ENCODE measurements at places on chromosomes 11 and 22.

GRCh38 chr11:77966338-77966737 lies 28.1 kb downstream of the INTS4 start:
- no peak for DNase-seq

- no peak for DNase-seq
Measured at GRCh38 chr11:48169717-48170116, 46.9 kb upstream of the OR4B1 start.

GRCh38 chr11:67400942-67401494 lies 640 bp downstream of the PPP1CA start:
- DNase-seq: no peak

DNA sequence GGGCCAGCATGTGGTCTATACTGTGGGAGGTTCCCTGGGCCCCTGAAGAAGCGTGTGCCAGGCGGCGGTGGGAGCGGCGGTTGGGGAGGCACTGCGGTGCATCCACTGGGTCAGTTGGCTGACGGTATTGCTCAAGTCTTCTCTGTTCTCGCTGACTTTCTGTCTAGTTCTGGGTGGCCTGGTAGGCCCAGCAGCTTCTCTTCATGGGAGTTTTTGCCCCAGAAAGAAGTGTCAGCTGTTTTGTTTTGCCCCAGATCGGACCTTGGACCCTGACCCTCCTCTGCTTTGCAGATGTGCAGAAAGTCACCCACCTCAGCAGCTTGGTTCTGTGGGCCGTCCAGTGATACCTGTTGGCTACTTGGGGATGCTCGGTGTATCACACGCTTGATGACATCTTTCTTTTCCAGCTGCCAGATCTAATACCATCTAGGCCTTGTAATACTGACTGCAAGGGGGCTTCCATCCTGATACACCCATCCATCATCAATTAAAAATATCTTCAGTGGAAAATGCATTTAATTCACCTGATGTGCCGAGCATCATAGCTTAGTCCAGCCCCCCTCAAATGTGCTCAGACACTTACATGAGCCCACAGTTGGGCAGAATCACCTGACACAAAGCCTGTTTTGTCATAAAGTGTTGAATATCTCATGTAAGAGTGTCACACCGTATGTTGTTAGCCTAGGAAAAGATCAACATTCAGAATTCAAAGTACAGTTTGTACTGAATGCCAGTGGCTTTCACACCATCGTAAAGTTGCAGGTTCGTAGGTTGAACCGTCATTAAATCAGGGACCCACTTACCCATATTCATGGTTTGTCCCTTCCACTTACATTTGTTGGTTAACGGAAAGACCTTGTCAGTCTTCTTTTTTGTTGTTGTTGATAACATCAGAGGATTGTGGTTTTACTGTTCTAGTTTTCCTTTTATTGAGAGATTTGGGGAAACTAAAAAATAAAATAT lies 13.9 kb downstream of the ZBED4 start:
- DNase-seq: no peak

DNA sequence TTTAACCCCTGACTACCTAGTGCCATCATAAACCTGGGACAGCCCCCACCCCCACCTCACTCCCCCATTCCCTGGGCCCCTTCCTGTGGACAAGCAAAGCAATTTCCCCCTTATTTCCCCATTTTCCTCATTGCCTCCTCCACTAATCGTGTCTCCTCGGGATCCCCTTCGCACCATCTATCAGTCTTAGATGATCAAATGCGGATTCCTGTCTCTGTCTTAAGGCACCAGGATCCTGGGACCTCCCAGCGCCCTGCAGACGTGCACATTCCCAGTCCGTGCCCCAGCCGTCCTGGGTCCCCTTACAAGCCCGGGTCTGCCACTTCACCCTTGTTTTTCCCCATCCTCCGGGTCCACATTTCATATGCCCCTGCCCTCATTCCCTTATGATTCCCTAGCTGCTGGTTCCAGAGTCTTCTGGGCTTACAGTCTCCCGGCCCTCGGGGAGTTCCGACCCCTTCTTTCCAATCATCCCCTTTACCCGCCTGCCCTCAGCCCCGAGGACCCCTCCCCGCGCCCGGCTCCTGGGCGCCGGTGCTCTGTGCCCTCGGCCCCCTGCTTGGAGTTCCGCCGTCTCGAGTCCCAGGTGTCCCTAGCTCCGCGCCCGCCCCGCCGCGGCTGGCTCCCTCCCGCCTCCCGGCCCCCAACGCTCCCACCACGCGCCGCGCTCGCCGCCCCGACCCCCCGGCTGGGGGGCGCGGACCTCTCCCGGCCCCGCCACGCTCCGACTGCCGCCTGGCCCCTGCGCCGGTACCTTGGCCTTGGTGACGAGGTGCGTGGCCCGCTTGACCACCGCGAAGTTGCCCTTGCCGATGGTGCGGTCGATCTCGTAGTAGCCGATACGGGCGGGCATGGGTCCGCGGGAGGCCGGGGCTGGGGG lies 599 bp downstream of the SIK3 start:
- DNase-seq: no peak

- no peak for DNase-seq
Measured at GRCh38 chr11:19862091-19862490, 149.5 kb downstream of the NAV2 start.

GRCh38 chr11:131305005-131305404 lies 65.4 kb upstream of the NTM start:
- DNase-seq: no peak

DNA sequence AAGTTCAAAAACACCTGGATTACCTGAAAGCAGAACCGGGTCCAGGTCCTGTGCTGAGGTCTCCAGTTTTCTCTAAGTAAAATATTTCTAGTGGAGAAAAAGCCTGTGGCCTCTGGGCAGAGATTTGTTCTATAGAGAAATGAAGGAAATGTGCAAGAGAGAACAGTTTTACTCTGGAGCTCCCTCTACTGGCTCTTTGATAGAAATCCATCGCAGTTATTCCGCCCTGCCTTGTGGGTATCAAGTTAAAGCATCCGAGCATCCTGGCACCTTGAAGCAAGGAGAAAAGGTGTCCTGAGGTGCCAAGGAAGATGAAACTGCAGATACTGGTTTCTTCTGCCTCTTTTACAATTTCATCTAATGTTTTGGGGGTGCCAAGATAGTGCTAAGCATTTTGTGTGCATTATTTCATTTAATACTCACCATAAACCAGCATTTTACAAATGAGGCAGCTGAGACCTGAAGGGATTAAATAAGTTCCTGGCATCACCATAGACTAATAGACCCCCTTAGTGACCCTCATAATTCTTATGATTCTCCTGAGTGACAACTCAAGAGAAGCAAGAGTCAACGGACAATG lies 113.1 kb upstream of the HSD17B12 start:
- DNase-seq: no peak

DNA sequence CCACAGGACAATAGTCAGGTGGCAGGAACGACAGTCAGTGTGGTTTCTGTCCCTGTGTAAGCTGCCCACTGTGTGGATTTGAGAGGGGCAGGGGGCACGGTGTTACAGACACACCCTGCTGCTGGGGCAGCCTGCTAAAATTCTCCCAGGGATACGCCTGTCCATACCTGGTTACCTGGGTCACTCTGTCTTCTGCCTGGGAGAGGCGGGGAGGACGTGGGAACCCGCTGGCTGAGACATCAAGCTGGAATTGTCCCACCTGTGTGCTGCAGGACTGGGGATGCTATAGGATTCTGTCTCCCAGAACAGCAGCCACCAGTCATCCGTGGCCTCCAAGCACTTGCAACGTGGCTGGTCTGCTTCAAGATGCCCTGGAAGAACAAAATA lies 63.8 kb upstream of the LINC01488 start:
- DNase-seq: no peak

DNA sequence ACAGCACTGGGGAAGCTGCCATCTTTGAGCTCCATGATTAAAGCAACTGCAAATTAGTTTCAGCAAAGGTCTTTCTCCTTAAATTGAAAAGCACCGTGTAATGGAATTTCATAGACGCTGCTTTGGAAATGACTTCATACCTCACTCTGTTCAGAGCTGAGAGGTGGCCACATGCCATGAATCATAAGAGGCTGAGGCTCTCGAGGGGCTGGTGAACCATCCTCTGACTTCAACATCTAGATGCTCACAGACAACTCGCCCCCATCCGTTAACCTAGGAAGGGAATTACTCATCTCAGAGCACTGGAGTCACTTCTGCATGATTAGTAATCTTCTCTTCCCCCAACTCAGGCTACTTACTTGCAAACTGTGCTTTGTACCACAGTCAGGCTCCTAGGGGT lies 122.3 kb downstream of the RCN1 start:
- no peak for DNase-seq

- DNase-seq: no peak
Measured at GRCh38 chr11:117057727-117058126, 40.5 kb downstream of the SIK3 start.

GRCh38 chr11:125398475-125398874 lies 97.6 kb downstream of the FEZ1 start:
- no peak for DNase-seq

DNA sequence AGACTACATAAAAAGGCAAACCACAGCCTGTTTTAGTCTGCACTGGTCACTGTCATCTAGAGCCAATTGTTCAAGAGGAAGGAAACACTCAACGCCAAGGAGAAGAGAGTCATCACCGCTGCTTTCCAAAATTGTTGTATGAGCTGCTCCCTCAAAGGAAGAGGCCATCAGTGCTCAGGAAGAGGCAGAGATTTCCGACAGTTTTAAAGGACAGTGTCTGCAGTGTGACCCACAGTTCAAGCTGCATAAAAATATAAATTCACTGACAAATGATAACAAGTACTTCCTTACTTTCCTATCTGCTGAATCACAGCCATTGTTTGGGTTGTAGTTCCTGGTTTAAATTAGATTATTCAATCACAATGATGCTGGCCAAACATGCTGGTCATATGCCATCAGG lies 16.4 kb downstream of the PRCP start:
- no peak for DNase-seq

- DNase-seq: no peak
Measured at GRCh38 chr11:57427727-57428082, 784 bp upstream of the SLC43A3 start.

GRCh38 chr11:28735511-28735910 lies 627.3 kb downstream of the METTL15 start:
- DNase-seq: no peak

DNA sequence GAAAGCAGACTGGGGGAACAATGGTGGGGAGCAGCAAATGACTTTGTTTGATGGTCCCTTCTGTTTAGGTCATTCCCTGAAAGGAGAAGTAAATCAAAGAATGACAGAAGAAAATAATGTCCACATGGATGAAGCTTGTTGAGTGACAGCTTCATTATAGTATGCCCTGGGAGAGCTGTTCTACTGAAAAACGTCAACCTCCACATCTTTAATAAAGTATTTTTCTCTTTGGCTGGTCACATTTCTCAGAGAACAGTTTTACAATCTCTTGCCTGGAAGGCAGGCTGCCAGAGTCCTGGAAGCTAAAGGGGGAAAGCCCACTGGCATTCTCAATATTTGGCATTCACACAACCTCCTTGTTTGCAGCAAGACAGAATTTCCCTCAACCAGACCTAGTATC lies 287.9 kb downstream of the SWAP70 start:
- no peak for DNase-seq

DNA sequence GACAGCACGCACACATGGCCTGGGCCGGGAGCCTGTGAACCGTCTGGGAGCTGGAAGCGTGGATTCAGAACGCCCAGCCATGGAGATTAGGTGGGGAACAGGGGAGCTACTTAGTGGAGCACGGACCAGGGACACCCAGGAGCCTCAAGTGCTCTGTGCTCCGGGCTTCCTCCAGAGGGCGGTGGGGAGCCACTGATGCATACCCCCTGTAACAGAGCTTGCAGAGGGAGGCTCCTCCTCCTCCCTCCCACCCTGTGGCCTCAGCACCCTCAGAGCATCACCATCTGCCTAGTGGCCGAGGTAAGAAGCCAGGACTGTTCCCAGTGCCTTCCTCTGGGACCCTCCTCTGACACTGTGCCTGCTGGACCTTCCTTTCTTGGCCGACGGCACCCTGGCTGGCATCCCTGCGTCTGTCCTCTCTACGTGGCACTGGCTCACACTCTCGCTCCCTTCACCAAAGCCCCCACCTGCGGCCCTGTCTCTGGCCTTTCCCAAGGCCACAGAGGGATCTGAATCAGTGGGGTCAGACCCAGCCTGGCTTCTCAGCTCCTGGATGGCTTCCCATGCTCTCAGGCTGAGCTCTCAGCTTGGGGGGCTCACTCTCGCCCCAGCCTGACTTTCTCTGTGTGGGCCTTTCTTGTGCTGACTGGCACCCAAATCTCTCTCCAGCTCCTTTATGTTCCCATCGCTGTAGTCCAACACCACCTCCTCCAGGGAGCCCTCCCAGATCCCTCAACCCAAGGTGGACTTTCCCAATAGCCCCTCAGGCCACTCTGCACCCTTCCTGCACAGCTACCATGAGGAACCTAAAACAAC lies 780.9 kb downstream of the BRD1 start:
- DNase-seq: peak; percentile 51

GRCh38 chr11:86810288-86810687 lies 9.9 kb downstream of the PRSS23 start:
- DNase-seq: no peak

DNA sequence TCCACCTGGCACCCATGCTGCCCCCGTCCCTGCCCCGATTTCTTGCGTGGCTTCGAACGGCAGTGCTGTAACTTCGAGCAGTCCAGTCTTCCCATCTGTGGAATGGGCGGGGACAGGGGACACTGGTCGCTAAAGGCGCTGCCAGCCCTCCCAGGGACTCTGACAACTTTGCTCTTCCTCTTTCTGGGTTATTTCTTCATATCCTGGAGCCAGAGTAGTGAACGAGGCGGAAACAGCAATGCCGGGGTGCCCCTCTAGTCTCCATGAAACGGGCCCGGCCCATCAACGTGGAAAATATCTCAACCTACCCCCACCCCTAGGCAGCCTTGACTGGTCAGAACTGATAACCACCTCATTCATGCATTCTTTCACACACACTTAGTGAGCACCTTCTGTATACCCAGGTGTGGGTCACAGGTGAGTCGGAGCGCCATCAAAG lies 42.8 kb downstream of the TRIOBP start:
- no peak for DNase-seq

GRCh38 chr22:19295733-19296132 lies 4.2 kb upstream of the CLTCL1 start:
- DNase-seq: no peak

DNA sequence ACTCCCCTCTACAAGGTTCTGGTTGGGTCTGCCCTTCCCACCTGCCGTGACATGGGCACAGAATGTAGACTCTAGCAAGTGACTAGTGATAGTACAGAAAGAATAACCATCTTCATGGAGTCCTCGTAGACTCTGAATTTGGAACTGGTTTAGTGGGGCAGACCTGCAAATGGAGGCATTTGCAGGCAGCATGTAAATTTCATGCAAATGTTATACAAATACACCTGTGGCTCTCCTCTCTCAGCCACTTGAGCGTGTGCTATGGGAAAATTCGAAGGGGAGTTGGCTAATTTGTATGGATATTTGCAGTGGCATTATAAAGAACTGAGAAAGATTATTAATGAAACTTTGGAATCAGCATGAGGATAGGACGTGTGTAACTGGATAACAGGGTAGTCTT lies 85.0 kb downstream of the SCN3B start:
- no peak for DNase-seq

DNA sequence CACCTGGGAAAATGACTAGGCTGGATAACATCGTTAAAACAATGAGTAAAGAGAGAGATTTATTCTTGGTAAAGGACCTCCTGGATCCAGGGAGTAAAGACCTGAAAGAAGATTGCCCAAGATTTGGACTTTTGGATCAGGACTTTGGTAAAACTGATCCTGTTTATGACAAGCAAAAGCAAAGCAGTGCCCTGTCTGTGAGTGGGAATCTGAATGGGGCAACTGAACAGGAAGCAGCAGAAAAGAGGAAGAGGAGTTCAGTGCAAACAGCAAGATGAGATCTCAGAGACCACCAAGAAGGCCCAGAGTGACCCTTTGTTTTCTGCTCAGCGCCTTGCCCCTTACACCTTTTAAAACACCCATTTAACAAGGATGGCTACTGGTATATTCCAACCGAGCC lies 122.0 kb downstream of the VPREB1 start:
- no peak for DNase-seq

GRCh38 chr22:50545522-50546325 lies at the start of gene KLHDC7B:
TSS of gene KLHDC7B (plus strand) at chr22:50545899. CDS start at chr22:50546244, 345 bp downstream.
- DNase-seq: no peak
